Suppressor macrophage treated with lipopolysaccharide for 1 hour (primary cell): ENCODE measurements at places on chromosomes 2 and 18.

DNA sequence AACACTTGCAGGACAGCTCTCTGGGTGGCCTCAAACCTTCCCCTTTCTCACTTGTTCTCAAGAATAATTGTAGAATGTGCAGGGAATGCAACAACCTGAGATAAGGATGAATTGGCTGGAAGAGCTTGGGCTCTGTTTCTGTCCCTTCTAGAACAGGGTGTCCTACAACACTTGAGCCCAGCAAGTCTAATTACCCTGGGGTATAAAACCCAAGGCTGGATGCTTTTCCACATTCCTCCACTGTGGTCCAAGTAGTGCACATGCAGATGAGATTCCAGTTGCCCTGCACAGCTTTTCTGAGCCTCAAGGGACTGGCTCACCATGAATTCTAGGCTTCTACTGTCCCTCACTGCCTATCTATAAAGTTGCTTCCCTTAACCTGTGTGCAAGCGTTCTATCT, 140.8 kb upstream of the SPATS2L start:
- DNase-seq, result no peak

- DNase-seq, result no peak
Observed at GRCh38 chr18:66440433-66440832, 163.5 kb downstream of the CDH19 start.

DNA sequence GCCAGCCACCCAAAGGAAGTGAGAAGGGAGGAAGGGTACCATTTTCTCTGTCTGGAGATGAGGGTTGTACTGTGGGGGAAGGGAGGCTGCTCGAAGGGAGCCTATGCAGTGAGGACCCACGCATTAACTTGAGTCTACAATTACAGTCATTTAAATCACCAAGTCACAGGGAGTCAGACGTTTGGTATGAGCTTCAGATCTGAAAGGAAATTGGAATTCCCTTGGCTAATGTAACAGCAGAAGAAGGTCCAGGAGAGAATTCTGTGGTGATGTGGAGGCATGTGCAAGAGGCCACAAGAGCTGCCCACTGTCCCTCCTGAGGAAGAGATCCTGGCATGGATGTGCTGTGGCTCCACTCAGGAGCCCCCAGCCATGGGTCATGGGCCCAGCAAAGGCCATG, 22.5 kb downstream of the DAPL1 start:
- DNase-seq, result no peak

- DNase-seq, result peak; percentile 10
Observed at GRCh38 chr18:63562284-63562683, 20.1 kb downstream of the SERPINB12 start.

DNA sequence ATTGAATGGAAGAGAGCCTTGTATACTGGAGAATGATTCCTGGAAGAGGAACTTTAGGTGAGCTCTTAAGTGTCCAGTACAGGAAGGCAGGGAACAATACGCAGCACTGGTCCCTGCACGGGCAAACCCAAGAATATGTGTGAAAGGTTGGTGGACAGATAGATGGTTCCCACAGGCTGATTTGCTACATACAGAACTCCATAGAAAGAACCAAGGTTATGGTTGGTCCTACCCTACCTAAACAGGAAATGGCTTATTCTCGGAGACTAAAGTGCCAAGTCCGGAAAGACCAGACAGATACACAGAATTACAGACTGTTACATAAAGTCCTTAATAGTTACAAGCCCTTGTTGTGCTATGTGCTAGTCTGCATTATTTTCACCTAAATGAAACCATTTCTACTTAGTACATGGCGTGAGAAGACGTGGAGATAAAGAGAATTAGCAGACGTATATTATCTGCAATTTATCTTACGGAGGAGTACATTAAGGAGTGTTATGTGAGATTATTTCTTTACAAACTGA, 1.2 kb downstream of the REV1 start:
- peak; percentile 33 for DNase-seq

- peak; percentile 42 for DNase-seq
Observed at GRCh38 chr2:62408241-62408677, 97.7 kb downstream of the TMEM17 start.
